CD4-positive, alpha-beta T cell treated with Interferon gamma for 1 hour (primary cell): ENCODE measurements at places on chromosomes 4 and X.

- DNase-seq = no peak
These were observed 117.3 kb upstream of the CBR4 start for GRCh38 chr4:169127314-169127713.

DNA sequence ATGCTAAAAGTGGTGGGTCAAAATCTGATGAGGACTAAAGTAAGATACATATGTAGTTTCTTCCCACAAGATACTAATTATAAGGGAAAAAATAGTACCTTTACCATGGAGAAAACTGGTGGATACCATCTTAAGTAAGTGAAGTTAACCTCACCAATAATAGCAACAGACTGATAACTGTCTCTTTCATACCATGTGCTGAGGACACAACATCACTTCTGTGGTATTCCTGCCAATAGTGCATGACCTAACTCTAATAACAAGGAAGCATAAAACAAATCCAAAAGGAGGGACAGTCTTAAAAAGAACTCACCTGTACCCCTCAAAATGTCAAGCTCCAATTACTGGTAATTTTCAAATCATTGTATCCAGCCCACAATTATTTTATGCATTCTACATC, 8.8 kb downstream of the UFSP2 start:
- DNase-seq = no peak

DNA sequence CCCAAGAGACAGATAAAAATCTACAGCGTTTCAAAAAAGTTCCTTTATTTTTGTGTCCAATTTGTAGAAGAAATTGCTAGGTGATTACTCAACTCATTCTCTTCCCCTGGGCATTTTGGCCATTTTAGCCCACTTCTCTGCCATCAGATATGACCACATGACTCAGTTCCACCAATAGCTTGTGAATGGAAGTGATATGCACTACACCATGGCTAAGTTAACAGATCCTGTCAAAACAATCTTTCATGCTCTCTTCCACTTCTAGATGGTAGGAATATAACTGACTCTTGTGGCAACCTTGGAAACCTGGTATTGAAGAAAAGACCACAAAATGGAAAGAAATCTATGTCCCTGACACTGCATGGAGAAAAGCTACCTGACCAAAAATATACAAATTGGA, 26.2 kb upstream of the FREM3 start:
- no peak for DNase-seq

- no peak for DNase-seq
These were observed 54.3 kb downstream of the CHST7 start for GRCh38 chrX:46627711-46628419.
